ENCODE measurements at places on chromosomes 2 and 18.

GRCh38 chr2:226894752-226895151 lies 58.9 kb downstream of the RHBDD1 start:
- DNase-seq = no peak

GRCh38 chr2:49355611-49356010 lies 201.3 kb upstream of the FSHR start:
- no peak for DNase-seq

DNA sequence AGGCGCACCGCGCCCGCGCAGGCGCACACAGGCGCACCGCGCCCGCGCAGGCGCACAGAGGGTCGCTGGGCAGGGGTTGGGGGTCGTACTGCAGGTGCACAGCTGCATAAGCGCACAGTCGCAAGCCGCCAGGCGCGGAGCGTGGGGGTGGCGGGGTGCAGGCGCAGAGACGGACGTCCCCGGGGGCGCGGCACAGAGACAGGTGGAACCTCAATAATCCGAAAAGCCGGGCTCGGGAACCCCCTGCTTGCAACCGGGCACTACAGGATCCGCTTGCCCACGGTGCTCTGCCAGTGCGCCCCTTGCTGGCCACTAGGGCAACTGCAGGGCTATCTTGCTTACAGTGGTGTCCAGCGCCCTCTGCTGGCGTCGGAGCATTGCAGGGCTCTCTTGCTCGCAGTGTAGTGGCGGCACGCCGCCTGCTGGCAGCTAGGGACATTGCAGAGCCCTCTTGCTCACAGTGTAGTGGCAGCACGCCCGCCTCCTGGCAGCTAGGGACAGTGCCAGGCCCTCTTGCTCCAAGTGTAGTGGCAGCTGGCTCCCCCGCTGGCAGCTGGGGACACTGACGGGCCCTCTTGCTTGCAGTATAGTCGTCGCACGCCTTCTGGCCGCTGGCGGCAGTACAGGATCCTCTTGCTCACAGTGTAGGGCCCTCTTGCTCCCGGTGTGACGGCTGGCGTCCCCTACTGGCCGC lies 34.9 kb downstream of the FAM110C start:
- no peak for DNase-seq

GRCh38 chr2:62221141-62221540 lies 25.2 kb downstream of the B3GNT2 start:
- DNase-seq = no peak

DNA sequence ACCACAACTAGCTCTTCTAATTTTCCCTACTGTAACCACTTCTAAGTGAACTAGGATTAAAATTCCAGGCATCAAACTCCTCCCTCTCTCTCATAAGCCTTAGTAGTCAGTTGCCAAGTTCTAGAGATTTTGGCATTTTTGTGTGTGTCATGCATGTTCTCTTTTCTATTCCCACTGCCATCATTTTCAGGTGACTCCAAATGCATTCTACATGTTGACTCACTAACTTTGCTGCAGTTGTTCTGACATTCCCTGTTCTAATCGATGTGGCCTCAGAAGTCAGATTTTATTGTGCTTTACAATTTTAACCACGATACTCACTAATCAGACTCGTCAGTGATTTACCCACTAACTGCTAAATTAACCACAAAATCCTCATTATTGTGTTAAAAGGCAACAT lies 13.3 kb downstream of the DSC1 start:
- no peak for DNase-seq

DNA sequence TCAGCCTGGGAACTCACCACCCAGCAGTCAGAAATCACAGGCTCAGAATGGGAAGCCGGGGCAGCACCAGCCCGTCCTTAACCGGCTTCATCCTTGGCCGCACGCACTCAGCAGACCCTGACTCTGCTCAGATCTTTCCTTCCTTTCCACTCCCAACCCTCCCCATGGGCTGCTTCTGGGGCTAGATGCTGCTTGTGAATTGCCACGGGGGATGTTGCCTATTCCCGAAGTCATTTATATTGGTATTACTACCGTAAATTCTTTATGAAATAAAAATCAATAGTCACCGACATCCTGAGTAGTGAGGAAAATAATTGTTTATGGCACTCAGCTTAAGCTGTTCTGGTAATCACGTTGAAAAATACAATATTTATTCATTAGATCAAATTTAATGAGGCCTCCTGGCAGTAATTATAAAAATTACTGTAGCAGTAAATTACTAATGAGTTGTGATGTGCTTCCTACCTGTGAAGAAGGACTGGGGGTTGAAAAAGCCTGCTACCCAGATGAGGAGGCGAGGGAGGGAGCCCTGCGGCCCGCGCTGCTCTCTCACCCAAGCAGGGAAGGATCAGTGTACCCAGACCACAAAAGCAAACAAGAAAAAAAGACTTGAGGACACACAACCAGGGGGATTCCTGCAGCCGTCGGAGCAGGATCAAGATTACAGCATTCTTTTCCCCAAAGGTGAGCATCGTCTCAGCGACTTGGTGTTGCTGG lies 31.5 kb downstream of the CDCA7 start:
- DNase-seq = no peak

- no peak for DNase-seq
Observed at GRCh38 chr2:236499691-236500578, 69.7 kb upstream of the ACKR3 start.

DNA sequence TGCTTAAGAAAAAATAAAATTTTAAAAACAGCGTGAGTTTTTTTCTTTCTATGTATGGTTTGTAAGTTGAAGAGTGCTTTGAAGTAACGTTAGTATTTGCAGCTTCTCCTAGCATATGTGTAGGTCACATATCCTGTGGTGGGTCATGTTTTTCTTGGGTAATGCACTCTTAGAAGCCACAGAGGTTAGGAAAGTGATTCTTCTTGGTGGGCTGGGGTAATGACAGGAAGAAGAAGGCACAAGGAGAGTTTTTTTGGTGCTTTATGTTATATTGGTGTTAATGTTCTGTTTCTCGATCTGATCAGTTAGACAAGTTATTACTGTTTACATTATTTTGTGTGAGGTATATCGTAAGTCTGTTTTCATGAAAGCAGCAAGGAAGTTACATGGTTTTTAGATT lies 109.0 kb downstream of the ICA1L start:
- no peak for DNase-seq

GRCh38 chr2:158079672-158080071 lies 22.0 kb upstream of the UPP2 start:
- no peak for DNase-seq

- no peak for DNase-seq
Observed at GRCh38 chr2:84649487-84650142, 133.3 kb downstream of the DNAH6 start.
